ENCODE measurements at places on chromosomes 11 and 22.

DNA sequence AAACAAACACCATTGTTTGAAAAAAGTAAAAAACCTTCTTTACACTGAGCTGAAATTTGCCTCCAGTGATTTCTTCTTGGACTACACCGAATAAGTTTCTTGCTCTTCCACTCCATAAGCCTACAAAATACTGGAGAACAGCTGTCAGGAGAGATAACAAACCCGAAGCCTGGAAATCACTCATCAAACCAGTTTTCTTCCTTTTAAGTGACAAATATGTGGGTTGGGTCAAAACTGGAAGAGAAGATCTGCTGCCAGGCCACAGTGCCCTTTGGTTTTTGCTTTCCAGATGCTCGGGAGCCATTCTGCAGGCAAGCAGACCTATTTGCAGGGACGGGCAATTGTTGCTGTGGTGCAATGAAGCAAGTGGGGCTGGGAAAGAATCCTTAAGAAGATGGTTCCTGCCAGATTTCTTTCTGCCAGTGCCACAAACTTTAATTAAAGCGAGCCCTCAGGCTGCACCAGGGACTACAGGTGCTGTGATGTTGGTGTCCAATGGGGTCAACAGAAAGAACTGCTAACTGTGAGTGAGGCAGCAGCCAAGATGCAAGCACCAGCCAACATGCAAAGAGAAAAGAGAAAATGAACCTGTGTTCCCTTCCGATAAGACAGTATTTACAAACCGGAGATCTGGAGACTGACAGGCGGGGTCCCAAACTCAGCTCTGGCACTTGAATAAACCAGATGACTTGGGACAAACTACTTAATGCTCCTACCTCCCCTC is 44.8 kb upstream of the SMCO4 start:
- DNase-seq = no peak

- DNase-seq = no peak
These were observed 6.9 kb upstream of the COPB1 start for GRCh38 chr11:14506532-14506931.

DNA sequence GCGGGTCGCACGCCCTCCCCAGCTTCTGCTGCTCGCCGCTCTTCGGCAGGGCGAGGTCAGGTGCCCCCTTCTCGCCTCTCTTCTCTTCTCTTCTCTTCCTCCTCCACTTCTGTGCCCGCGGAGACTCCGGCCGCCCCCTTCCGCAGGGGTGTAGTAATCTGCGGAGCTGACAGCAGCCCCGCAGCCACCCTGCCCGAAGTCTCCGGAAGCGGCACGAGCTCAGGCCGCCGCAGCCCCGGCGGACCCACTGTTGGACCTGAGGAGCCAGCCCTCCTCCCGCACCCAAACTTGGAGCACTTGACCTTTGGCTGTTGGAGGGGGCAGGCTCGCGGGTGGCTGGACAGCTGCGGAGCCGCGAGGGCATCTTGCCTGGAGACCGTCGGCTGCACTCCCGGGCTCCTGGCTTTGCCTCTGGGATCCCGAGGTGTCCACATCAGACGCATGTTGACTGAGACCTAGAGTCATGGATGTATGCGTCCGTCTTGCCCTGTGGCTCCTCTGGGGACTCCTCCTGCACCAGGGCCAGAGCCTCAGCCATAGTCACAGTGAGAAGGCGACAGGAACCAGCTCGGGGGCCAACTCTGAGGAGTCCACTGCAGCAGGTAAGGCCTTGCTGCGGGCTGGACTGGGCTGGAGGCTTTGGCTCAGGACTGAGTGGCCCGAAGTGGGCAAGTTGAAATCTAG is 486 bp downstream of the STIM1 start:
- DNase-seq = peak; percentile 51

DNA sequence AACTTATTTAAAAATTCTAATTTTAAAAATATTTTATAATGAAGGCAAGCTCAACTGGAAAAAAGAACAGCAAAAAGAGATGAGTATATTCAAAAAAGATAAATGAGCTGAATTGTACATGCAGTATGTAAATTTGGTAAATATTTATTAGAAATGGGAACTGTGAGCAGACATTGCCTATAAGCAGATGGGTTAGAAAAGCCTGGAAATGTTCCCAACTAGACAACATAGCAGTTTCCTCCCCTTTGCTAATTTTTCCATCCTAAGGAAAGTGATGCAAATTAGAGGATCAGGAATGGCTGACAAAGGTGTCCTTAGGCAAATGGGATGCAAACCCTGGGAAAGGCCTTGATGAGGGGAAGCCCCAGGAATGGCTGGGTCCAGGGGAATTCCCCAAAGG is 37.2 kb downstream of the TP53I11 start:
- no peak for DNase-seq

DNA sequence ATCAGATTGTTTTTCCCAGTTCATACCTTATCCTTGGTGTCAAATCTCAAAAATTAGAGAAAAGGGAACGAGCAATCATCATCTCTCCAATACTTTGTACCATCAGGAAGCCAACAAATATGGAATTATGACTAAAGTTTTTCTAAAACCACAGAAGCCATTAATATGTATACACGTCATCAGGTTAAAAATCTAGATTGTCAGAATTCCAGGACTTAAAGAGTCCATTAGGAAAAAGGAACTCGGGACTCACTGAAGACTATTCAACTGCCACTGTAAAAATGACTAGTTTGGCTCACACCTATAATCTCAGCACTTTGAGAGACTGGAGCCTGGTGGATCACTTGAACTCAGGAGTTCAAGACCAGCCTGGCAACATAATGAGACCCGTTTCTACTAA is 344.4 kb upstream of the LRRC4C start:
- DNase-seq = no peak

- DNase-seq = peak; percentile 23
These were observed 42.2 kb downstream of the P4HA3 start for GRCh38 chr11:74269161-74269811.

GRCh38 chr11:69280451-69280850 is 13.5 kb upstream of the MYEOV start:
- no peak for DNase-seq

- DNase-seq = peak; percentile 39
These were observed 228.2 kb upstream of the ZC3H12C start for GRCh38 chr11:109864834-109865547.

DNA sequence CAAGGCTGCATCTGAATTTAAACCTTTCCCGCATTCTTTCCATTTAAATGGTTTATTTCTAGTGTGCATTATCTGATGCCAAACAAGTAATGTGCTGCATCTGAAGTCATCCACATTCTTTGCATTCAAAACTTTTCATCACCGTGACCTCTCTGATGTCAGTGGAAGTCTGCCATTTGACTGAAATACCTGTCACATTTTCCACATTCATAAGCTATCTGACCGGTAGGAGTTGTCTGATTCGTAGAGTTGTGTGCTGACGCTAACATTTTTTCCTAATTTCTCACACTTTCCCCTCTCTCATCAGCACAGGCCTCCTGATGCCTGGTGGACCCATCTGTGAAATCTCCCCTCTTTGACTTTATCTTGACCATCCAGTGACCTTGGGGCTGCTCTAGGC is 79.9 kb upstream of the BARX2 start:
- DNase-seq = peak; percentile 36

DNA sequence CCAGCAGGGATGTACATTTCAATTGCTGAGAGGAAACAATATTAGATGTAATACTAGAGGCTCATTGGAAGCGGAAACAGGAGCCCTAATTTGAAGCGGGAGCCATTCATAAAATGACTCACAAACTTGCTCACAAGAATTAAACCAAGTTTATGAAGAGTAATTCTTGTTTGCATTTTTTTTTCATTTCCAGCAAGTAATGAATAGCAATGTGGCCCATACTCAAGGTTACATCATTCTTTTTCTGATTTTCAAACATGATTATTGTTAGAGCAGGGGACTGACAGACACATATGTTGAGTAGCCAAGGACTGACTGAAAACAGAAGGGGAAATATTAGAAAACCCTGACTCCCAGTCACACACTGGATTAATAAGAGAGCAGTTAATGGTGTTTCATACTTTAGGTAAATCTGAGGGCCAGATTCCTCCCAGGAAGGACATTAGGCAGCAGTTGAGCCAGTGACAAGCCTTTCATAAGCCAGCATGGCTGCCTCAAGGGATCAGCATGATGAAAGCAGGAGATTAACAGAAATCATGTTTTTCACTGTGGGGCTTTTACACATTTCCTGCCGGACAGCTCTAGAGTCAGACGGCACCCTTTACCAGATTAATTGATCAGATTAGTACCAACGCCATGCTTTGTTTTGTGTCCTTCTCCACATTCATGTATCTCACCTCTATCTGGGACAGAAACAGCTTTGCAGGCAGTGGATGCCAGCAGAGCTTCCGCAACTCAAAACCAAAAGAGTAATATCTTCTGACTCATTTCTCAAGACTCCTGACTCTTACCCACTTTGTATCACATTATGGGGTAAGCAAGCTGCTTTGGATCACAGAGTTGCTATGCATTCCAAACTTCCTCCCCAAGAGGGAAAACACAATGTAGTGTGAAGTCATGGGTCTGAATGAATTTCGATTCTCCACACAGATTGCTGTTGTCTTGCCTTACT is 831.6 kb downstream of the KCNA4 start:
- no peak for DNase-seq

DNA sequence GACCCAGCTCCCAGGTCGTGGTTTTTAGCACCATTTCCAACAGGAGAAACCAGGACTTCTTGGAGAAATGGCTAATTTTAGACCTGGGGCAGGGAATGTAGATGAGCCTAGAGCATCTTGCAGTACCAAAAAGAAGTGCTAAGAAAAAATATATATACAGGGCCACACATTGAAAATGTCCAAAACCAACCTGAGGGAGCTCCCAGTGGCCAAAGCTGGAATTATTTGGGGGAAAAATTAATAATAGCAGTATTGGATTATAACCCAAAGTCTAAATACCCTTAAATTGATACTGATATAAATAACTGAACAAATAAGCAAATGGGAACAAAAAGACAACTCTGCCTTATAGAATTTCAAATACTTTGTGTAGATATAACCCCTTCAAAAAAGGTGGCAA is 108.0 kb downstream of the PARVA start:
- DNase-seq = no peak

DNA sequence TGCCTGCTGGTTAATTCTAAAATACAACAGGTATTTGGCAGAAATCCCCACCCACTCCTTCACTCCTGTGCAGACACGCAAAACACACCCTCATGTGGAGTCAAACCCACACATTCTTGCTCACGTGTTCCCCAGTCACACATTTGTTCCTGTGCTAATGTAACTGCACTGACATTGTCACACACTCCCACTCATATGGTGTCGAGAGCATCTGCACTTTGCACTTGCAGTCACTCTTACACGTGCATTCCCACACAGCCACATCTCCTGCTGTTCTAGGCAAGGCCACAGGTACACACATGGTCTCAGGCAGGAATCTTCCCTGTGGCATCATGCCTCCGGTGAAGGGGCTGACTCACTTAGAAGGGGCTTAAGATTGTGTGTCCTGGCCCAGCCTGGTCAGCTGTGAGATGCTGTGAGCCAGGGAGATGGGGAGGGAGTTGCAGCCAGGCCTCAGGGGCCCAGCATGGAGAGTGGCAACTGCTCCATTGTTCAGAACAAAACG is 395.0 kb downstream of the TENM4 start:
- peak; percentile 52 for DNase-seq

- no peak for DNase-seq
These were observed 2.8 kb upstream of the BCO2 start for GRCh38 chr11:112172362-112172994.

DNA sequence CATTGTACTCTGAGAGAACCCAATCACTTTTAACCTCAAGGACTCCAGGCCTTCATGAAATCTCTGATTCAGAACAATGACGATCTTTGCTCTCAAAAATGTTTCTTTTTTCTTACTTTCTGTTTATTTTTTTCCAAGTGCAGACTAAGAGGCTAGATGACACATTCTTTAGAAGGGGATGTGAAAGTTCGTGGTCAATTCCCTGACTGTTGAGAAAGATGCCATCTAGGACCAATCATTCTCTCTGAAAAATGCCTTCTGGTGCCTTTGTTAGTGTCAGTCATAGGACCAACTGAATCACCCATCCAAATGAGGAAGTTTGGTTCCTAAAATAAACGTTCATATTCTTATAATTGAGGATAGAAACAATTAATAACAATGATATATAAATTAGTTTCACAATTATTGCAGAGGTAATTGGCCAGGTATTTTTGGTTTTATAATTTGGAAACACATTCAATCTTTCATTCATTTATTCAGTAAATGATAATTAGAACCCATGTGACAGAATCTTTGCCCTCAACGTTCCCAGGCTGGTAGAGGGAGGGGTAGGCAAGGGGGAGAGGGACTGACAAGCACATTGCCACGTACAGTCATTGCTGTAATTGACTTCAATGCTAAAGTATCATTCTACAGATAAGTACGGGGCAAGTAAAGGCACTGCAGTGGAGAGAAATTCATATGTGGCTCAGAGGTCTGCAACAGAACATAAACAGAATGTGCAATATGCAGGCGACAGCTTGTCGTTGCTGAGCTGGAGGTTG is 333.4 kb upstream of the MPPED2 start:
- no peak for DNase-seq

DNA sequence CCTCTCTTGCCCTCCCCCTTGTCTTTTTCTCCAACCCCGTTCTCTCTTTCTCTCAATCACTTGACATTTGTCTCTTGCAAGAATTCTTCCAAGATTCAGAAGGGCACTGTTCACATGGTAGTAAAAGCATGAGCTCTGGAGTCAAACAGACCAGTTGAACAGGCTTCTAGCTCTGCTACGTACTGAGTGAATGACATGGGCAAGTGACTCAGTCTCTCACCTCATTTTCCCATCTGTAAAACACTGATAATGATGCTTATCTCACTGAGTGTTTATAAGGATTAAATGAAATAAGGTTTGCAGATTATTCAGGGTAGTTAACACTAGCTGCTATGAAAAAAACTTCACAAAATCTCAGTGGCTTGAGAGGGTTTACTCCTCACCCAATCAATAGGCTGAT is 5.9 kb upstream of the IL10RA start:
- no peak for DNase-seq

DNA sequence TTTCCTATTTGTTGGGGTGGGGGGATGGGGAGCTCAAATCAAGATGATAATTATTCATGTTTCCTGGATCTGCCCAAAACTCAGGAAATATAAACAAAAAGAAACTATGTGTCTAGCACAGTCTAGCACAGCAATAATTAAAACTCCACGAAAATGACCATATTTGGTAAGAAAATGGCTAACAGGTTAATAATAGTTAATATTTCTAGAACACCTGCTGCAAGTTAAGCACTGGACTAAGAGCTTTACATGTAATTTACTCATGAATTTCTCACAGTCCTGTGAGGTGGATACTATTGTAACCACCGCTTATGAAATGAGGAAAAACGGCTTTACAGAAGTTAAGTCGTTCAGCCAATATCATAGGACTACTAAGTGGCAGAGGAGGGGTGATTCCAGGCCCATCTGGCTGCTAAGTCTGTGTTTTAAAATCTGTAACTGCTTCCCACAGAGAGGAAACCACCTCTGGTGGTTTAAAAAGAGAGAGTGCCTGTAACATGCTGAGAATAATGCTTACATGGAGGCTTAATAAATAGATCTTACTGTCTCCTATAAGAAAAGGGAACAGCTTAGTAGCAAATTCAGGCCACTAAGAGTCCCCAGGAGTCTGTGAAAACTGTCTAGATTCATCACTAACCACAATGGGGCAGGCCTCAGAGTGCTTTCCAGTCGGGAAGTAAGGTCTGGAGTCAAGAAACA is 11.0 kb upstream of the AMOTL1 start:
- DNase-seq = no peak
